ENCODE measurements at places on chromosomes 3 and 15.

GRCh38 chr3:32571192-32571485 is 481 bp upstream of the DYNC1LI1 start:
- no peak for DNase-seq

GRCh38 chr3:44877333-44877732 is 2.9 kb downstream of the TGM4 start:
- DNase-seq = no peak

GRCh38 chr3:22236490-22237270 is 485.7 kb upstream of the ZNF385D start:
- DNase-seq = no peak

- DNase-seq = peak; percentile 96
Measured at GRCh38 chr3:172516318-172517214, 6.7 kb downstream of the TNFSF10 start.

DNA sequence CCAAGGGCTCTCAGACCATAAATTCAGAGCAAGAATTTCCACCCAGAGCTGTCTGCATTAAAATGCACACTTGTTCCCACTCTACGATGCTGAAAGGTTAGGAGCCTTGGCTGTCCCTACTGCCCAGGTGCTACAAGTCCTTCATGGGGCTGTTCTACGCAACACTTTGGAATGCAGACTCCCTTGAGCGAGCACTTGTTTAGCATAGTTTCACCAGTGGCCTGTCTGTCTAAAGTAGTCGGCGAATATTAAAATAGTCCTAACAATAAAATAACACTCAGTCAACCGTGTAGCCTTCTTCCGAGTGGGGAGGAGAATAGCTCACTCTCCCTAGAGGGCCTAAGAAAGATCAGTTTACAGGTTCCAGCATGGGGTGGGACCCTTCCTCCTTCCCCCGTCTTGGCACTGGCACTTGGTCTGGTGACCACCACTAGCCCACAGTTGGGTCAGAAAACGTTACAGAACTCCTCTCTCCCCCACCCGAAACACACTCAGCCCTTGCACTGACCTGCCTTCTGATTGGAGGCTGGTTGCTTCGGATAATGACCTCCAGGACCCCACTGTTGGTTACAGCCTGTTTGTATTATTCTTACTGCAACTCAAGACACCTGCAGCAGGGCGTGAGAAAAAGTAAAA is at the start of gene CLDN16:
TSS of gene CLDN16 (plus strand) at position 586 of the 636 bp plus-strand sequence. CDS start 167 bp downstream, outside the sequence.
- DNase-seq = no peak

Measured in prostate gland (tissue), 2 donors.